Left forelimb (tissue), 1 donor: ENCODE measurements at places on chromosomes 12 and 14.

GRCh38 chr14:83425138-83425537 is 1891.5 kb upstream of the SEL1L start:
- DNase-seq = no peak

DNA sequence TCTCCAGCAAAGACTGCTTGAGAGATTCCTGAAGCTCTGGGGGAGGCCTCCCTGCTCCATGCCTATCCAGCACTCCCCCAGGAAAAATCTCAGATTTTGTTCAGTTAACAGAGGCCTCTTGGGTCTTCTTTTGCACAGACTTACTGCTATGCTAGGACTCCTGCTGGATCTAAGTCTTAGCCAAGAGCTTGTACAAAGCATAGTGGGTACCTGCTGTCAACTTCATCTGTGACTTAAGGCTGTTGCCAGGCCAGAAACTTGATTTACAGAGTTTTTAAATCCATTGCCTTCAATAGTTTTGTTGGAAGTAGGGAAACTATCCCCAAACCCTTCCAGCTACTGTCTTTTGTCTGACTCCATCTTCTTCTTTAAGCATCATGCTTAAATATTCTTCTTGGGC is 140.5 kb downstream of the SMOC1 start:
- DNase-seq = no peak

DNA sequence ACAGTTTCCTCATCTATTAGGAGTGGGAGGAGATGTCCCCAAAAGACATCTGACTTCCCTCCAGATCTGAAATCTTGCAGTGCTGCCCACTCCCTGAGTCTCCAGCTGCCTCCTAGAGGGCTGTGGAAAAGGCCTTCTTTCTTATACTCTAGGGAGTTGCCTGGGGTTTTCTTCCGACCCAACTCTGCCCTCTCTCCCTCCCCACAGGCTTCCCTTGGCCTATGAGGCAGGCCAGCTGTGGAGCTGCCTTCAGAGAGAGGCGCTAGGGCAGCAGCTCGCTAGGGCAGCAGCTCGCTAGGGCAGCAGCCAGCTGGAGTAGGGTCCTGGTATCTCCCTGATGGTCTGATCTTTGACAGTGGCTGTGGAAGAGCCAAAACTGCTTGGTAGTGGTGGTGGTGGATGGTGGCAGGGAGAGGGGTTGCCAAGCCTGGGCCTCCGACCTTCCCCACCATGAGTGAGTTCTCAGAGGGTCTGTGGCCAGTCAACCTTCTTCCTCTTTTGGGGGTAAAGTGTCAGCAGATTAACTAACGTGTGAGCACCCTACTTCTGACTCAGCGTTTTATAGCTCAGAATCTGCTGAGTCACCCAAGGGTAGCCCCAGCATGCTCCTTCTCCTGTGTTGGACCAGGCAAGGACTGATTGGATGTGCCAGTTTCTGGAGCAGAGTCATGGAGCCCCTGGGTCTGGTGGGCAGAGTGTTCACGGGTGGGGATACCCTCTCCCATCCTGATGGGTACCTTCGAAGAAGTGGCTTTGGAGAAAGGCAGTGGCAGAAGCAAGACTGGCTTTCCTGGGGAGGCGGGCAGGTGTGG is 2.3 kb downstream of the SLC48A1 start:
- DNase-seq = no peak

DNA sequence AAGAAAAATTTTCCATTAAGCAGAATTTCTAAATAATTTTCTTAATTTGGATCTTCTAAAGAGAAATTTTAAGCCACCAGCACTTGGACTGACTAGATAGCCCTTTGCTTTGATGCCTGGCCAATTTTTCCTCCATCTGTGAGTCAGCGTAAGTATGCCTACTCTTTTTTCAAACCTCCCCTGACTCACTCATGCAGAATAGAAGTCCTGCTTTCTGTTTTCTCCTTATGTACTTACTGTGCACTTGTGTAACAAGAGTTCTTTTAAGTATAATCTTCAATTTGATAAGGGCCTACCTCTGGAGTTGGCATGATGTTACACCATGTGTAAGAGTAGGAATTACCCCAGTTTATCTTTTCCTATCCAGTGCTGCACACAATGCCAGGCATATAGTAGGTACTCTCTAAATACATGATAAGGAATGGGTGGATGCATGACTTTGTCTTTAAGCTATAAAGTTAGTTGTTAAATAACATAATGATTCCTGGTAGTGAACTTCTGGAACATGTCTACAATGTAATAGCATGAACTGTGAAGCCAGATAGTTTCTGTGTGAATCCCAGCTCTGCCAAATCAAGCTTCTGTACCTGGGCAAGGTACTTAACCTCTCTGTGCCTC is 329.6 kb downstream of the TMTC2 start:
- DNase-seq = no peak

DNA sequence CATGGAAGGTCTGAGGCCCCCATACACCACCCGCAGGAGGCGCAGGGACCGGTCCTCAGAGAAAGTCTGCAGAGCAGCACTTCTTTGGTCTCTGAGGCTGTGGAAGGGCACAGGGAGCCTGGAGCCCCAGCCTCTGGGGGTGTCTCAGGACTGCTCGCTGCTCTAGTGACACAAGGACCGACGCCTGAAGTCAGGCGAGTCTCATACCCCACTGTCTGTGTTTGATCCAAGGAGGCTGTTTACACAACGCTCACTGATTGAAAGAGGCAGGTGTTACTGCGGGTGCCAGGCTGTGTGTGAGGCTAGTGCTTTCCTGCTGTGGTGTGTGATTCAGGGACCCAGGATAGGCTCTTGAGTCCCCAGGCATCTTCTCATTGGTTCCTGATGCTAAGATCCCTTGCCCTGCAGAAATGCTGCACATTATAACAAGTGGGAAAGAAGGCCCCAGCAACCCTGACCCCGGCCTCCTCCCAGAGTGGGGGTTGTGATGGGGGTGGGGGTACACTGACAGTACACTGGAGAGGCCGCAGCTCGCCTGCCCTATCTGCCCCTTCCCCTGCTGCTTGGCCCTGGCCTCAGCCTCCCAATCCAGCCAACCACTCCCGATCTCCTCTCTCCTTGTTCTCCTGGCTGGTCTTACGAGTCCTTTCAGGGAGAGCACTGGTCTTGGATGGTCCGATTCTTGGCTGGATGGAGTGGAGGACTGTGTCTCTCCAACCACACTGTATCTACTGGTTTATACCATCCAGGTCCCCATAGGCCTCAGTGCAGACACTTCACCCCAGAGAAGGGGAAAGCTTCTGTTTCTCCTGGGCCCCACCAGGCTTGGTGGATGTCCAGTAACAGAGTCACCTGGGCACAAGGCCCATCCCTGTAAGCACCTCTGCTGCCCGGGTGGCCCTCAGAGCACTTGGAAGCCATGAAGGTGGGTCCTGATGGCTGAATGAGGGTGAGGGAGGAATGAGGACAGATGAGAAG is 6.6 kb downstream of the CACNA2D4 start:
- DNase-seq = peak; percentile 66

DNA sequence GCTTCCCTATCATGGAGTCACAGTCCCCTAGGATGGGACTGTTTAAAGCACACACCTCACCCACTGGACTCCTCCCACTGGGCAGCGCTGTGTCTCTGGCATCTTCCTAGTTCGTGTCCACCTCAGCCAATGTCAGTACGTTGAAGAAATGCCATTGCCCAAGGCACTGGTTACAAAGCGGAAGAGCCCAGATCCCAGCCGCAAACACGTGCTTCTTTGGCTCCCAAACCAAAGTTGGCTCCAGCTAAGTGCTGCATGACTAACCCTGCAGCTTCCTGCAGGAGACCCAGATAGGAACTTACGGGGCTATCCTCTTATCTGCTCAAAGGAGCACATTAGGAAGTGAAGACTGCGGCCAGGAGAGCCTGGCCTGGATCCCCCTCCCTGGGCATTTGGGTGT is 9.3 kb downstream of the SYNE3 start:
- no peak for DNase-seq

- DNase-seq = no peak
Observed at GRCh38 chr12:48787791-48788523, 932 bp downstream of the ADCY6 start.

- DNase-seq = no peak
Observed at GRCh38 chr12:11769723-11770514, 120.4 kb downstream of the ETV6 start.

DNA sequence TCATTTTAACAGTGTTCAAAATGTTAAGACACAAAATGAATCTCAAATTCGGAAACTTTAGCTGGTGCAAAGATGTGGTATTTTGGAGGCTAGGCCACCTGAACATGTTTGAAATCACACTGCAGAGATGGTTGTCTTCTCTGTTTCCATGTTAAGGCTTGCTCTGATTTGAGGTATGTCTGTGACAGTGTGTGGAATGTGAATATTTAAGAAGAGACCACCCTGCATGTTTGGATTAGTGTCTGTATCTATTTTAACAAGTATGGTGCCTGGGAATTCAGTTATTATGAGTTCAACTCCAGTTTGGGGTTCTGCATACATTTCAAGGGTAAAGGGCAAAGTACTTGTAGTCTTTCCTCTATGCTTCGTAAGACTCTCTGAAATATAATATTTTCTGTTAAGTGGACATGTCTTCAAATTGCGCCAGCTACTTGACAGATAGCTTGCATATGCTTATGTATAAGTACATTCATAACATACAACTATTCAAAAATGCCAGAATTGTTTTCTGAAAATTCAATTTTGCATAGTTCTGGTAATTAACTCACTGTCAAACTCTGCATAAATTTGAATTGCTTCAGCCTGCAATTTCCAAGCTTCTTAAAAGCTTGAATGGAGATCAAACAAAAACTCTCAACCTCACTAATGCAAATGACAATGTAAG is 424.0 kb downstream of the ADAMTS20 start:
- no peak for DNase-seq

GRCh38 chr12:25469861-25470260 is 83.2 kb downstream of the LMNTD1 start:
- no peak for DNase-seq

- DNase-seq = no peak
Observed at GRCh38 chr14:105139212-105139825, 29.3 kb downstream of the JAG2 start.

- DNase-seq = no peak
Observed at GRCh38 chr14:27917896-27918295, 848.7 kb upstream of the FOXG1 start.

DNA sequence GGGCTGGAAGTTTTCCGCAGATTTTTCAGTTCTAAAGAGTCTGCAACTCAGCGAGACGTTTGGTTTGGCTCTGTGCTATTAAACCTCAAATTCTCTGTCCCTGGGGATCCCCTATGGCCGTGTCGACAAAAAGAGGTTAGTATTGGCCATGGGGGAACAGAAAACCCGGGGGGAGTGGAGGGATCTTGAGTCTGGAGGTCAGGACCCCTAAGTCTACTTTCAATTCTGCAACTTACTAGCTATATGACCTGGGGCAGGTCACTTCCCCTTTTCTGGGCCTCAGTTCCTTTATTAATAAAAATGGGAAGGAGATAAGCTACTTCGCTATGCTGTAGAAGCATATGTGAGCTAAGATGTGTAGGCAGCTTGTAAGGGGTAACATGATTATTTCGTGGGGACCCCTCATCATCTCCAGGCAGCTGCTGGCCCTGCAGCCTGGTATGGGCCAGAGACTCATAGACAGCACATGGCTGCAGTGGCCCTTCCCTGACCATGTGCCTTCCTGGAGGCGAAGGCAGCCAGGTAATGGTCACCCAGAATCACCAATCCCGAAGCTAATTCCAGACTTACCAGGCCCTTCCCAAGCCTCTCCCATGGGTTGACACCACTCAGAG is 8.6 kb downstream of the ASB2 start:
- no peak for DNase-seq

GRCh38 chr14:67778792-67779191 is 37.6 kb downstream of the ZFYVE26 start:
- no peak for DNase-seq

DNA sequence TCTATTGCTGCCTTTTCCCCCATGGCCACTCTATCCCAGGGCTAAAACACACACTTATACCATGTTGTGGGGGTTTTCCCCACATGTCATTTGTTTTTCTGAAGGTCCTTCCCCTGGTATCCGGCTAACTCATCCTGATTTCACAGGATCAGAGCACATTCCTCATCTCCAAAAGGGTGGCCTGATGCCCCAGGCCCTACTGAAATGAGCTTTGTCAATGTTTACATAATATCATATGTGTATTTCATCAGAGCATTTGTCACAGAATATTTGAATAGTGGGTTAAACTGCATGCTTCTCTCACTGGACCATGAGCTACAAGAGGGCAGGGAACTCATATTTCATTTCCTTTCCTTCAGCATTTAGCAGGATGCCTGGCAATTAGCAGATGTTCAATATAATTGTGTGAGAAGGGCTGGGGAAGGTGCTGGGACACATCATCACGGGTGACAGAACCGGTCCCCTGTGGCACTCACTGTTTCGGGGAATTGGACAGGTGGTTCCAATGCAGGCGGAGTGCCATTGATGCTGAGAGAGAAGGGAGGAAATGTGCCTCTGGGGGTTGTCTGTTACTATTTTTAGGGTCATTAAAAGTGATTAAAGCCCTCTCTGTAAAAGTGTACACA is 26.8 kb downstream of the EMP1 start:
- DNase-seq = peak; percentile 54

DNA sequence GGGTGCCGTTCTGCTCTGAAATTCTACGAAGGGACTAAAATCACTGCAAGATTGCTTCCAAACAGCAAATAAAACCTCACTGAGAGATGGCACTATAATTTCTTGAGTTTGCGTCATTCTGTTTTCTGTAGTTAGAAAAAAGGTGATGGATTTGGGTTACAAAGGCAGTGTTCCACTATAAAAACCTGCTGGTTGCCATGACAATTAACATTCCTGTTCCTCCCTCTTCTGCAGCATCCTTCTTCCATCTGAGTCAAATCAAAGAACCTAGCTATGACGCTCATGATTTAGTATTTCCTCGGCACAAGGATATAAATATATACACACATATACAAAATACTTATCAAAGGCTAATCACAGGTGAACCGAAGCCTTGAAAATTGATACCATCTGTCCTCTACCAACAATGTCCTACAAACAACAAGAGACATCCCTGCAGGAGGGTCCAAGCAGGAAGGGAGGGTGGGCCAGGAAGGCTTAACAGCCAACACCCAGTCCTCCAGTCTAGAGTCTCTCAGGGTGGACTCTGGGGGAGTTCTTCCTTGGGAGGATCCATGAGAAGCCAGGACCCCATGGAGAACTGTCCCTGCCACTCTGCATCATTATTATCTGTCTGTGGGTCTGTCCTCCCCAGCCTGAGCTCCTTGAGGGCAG is 21.4 kb downstream of the TMCC3 start:
- no peak for DNase-seq

DNA sequence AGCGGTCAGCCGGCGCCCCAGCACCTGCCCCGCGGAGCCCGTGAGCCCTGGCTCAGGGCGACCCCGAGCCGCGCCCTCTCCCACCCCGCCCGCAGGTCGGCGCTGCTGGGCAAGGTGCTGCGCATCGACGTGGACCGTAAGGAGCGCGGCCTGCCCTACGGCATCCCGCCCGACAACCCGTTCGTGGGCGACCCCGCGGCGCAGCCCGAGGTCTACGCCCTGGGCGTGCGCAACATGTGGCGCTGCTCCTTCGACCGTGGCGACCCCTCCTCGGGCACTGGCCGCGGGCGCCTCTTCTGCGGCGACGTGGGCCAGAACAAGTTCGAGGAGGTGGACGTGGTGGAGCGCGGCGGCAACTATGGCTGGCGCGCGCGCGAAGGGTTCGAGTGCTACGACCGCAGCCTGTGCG is 14.4 kb downstream of the HHIPL1 start:
- no peak for DNase-seq
